Liver (tissue), 10 donors: ENCODE measurements at places on chromosomes 2 and 18. TPM values are rescaled to one million over a fixed set of nuclear protein-coding genes. Genes with fewer than 3 reads are reported as not detected.

DNA sequence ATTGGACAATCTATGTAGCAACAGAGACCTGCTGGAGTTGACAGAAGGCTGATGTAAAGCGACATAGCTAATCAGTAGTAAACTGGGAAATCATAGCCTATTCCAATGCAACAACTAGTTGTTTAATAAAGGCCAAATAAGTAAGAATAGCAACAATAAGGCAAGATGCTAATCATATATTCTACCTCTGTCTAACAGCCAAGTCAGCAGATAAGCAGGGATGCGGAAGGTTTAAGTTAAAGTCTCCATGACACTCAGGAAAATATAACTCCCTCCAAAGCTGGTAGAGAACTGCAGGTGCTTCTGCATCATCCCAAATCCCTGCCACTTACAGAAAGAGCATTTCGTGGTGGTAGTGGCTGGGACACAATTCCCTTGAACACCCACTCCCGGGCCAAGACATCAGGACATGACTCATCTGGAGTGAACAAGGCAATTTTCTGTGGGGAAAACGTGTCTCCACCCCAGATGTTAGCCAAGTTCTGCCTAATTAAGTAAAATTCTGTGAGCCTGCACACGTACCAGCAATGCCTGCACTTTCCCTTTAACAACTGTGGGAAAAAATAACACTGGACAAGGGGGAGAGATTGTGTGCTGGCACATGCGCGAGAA is 413.6 kb upstream of the ID2 start:
- no peak for DNase-seq

DNA sequence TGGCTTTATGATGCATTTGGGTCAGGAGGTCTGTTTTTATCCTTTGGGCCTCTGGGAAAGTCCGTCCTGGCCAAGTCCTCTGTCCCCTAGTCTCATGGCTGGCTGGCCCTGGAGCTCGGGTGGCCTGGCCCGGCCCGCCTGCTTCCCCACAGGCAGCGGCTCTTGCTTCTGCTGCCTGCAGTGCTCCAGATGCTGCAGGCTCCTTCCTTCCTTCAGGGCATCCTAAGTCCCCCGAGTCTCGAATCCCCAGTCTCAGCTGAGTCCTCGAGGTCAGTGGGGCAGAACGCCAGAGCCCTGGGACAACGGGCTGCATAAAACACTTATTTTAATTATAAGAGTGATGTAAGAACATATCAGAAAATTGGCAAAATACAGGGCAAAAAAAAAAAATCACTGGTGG is 71.2 kb downstream of the HPCAL1 start:
- DNase-seq: no peak

LINC00305 gene
- 0.84 TPM for total RNA-seq

GRCh38 chr2:172893671-172894070 is 158.0 kb downstream of the RAPGEF4 start:
- no peak for DNase-seq

DNA sequence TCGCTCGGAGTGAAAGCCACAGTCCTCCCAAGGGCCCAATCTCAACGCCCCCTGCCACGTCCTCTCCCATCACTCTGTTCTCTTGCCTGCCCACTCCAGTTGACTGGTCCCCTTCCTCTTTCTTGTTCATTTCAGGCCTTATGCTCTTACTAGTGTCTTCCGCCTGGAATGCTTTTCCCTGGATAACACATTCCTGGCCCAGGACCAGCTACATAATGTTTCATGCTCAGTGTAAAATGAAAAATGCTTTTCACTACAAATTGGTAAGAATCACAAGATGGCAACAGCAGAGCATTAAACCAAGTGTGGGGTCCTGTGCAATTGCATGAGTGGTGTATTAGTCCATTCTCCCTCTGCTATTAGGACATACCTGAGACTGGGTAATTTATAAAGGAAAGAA is 417.2 kb upstream of the KLHL29 start:
- DNase-seq: no peak
